Amygdala (tissue), 56 donors: ENCODE measurements at places on chromosomes 12 and 14.

GRCh38 chr14:29321646-29322045 is 555.1 kb downstream of the FOXG1 start:
- DNase-seq: no peak

DNA sequence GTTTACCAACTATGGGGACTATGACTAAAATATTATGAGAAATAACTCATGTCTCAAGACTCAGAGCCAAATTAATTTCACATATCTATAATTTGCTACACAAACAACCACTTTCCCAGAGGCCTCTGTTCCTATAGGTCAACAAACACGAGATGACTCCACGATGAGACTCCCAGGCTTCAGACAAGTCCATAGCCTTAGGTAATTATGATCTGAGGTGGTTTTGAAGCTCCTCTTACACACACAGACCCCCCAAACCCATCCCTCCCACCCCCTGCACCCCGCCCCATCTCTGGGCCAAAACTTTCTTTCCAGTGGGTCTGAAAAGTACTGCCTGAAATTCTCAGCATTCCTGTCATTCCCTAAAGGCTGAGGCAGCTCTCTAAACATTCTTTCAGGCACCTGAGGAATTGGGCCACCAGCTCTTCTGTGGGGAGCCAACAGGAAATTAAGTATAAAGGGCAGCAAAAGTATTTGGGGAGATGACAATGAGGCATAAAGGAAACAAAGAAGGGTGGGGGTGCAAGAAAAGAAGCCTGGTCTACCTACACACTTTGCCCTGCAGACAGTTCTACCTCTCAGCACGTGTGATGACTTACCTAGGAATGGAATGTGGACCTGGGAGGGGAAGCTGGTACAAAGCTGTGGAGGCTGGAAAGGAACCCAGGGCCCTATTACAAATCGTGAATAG is 143.6 kb downstream of the PAWR start:
- DNase-seq: no peak

- DNase-seq: no peak
Measured at GRCh38 chr12:92356425-92356824, 210.8 kb upstream of the BTG1 start.

GRCh38 chr12:56521209-56521589 is 421 bp upstream of the RBMS2 start:
- no peak for DNase-seq

DNA sequence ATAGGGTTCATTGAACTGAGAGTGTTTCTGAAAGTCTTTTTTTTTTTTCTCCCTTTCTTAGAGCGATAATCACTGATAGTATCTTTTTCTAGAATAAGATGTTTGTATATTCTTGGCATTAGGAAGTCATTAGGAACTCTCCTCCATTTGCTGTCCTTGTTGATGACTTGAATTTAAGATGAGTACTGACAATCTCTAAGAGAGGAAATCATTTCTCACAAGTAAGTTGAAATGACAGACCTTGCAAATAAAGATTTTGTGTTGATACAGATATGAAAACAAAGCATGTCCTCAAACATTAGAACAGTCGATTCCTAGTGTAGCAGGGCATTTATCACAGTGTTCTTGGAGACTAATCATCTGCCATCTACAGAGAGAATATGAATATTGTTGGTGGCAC is 458.4 kb upstream of the SYT1 start:
- DNase-seq: no peak

GRCh38 chr12:94151582-94151981 is 3.2 kb downstream of the PLXNC1 start:
- no peak for DNase-seq

DNA sequence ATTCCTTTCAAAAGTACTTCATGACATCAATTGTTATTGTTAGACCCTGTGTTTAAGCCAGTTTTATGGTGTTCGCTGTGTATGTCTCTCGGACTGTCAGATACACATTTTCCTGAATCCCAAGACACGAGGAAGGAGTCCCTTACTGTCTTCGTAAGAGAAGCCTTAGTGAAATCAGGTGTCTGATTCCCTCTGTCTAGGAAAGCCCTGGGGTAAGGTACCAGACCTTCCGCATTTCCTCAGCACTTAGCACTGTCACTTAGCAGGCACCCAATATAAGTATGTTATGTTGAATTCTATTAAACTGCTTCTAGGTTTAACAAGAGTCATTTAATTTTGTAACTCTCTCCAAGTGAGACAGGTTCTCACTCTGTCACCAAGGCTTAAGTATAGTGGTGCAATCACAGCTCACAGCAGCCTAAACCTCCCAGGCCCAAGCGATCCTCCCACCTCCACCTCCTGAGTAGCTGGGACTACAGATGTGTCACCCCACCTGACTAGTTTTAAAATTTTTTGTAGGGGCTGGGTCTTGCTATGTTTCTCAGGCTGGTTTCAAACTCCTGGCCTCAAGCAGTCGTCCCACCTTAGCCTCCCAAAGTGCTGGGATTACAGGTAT is 111.0 kb downstream of the BBS10 start:
- DNase-seq: no peak

GRCh38 chr14:100711493-100711892 is 15.2 kb upstream of the DLK1 start:
- DNase-seq: no peak

DNA sequence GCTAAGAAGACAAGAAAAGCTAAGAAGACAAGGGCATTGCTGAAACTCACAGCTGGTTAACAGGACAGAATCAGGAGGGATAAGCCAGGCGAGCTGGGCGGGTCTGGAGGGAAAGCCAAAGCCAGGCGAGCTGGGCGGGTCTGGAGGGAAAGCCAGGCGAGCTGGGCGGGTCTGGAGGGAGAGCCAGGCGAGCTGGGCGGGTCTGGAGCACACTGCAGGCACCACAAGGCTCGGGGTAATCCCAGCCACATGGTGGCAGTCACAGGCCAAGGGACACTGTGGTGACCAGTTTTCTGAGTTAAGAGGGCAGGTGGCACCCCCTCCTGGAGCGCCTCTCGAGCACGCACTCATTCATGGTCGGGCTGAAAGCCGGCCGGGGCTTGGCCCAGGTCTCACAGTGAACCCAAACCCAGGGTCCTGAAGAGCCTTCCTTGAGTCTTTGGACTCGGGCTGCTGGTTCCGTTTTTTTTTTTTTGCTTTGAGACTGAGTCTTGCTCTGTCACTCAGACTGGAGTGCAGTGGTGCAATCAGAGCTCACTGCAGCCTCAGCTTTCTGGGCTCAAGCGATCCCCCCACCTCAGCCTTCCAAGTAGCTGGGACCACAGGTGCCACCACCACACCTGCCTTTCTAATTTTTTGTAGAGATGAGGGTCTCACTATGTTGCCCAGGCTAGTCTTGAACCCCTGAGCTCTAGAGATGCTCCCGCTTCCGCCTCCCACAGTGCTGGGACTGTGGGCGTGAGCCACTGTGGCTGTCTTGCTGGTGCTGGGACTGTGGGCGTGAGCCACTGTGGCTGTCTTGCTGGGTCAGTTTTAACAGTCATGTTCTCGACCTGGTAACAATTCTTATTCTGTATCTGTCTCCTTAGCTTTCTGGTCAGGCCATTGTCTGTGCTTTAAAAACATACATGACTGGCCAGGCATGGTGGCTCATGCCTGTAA is 40.2 kb downstream of the HSP90AA1 start:
- peak; percentile 58 for DNase-seq

DNA sequence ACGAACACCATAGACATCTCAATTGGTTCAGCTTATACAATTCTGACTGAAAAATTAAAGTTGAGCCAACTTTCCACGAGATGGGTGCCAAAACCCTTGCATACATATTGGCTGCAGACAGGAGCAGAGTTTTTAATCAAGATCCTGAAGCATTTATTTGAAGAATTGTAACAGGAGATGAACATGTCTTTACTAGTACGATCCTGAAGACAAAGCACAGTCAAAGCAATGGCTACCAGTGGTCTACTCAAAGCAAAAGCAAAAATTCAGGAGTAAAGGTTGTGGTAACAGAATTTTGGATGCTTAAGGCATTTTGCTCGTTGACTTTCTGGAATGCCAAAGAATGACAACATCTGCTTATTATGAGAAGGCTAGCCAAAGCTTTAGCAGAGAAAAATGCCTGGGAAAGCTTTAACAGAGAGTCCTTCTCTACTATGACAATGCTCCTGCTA is 20.7 kb downstream of the ZDHHC17 start:
- DNase-seq: no peak

- no peak for DNase-seq
Measured at GRCh38 chr12:73277971-73278370, 1005.8 kb downstream of the TRHDE start.

DNA sequence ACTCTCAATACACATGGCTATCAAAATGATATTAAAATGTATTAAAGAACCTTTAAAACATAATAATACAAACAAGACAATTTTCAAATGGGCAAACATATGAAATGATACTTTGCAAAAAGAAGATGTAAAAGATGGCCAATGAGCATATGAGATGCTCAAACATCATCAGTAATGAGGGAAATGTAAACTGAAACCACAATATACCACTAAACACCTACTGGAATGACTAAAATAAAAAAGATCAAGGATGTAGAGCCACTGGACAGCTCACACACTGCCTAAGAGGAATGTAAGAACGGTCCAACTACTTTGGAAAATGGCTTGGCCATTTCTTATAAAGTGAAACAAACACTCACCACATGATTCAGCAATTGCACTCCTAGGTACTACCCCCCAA is 97.2 kb upstream of the BBS10 start:
- no peak for DNase-seq

DNA sequence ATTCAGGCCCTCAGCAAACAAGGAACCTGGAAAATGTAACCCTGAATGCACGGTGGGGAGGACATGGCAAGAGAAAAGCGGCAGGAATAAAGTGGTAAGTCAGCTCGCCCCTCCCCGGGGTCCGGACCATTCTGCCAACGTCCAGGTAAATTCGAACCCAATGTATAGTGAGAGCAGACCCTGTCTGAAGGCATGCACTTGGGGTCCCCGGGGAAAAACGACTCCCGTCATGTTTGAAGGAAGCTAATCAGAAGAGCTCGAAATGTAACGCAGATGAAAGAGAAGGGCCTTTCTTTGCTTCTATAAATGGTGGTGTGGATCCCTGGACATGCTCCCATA is 193 bp downstream of the ACACB start:
- DNase-seq: no peak

GRCh38 chr12:114823724-114824123 is 139.7 kb upstream of the TBX3 start:
- DNase-seq: no peak

DNA sequence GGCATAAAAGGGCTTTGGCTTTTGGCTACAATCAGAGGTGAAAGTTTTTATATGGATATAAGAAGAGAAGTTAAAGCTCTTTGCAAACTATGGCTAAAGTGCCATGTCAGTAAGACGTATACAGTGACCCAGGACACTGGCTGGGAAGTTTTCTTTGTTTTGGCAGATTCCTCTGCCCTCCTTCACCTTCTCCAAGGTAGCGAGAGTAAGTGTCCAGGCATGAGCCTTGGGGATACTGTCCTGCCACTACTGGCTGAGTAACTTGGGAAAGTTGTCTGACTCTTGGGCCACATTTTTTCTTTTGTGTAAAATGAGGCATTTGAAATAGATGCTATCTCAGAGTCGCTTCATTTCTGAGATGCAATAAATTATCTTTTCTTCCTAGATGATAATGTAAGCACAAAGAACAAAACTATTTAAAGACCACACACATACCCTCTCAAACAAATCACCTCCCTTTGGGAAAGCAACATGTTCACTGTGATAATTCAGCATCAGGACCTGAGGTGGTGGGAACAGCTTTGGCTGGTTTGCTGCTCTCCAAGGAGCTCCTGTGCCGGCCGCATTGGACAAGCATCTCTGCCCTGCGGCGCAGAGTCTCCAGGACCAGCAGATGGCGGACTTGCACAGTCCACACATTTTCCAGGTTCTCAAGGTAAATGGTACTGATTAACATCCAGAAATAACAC is 106.3 kb downstream of the PTCSC3 start:
- DNase-seq: no peak

GRCh38 chr14:72751276-72752033 is 142.4 kb downstream of the DPF3 start:
- no peak for DNase-seq

DNA sequence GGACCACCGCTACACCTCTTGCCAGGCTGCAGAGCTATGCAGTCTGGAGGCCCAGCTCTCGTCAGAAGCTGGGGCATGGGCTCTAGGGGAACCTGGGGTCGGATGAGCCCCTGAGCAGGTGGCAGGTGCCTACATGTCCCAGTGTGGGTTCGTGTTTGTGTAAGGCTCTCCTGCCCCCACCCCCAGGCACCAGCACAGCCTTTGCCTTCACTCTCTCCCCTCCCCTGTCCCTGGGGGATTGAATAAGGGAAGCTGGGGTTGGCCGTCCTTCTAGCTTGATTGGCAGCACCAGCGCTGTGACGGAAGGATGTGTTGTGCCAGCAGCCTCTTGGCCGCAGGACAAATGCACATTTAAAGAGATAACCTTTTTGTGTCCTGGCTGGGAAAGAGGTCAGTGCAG is 34.8 kb upstream of the TSPAN9 start:
- no peak for DNase-seq

GRCh38 chr12:3673981-3674708 is 78.8 kb downstream of the CRACR2A start:
- DNase-seq: no peak

DNA sequence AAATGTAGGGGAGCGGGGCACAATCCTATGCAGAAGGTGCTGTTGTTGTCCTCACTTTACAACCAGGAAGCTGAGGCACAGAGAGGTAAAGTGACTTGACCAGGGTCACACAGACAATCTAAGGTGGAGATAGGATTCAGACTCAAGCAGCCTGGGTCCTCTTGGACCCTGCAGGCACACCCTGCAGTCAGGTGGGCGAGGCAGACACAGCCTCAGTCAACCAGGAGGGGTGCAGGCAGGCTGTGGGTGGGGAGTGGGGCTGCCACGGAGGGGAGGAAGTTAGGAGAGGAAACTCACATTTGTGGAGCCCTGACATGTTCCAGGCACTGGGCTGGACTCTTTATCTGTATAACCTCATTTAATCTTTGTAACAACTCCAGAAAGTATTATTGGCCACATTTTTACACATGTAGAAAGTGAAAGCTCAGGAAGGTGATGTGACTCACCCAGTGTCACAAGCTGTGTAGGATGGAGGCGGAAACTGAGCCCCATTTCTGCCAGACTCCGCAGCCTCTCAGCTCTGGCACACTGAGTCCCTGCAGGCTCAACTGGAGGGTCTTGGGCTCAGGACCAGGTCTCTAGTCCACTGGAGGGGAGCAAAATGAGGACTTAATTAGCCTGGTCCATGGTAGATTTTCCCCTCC is 24.9 kb upstream of the CHGA start:
- DNase-seq: no peak

DNA sequence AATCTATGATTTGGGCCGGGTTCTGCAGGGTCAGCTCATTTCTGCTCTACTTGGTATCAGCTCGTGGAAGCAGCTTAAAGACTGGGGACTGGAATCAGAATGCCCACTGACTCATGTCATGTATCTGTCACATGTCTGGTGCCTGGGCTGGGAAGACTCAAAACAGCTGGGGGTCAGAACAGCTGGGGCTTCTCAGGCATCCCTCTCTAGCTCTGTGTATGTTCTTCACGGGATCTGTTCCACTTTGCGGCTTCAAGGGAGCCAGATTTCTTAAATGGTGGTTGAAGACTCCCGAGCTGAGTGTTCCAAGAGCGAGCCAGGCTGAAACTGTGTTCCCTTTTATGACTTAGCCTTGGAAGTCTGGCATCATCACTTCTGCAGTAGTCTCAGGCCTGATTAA is 11.9 kb downstream of the AEBP2 start:
- DNase-seq: no peak

- DNase-seq: no peak
Measured at GRCh38 chr14:64438181-64438841, 27.0 kb upstream of the AKAP5 start.

GRCh38 chr12:25866586-25867378 is 91.7 kb upstream of the RASSF8 start:
- no peak for DNase-seq
